CD8-positive, alpha-beta memory T cell (primary cell): ENCODE measurements at places on chromosomes 16 and 17. TPM values are rescaled to one million over a fixed set of nuclear protein-coding genes. Genes with fewer than 3 reads are reported as not detected.

Gene CDH1
- polyA plus RNA-seq, result 0.94 TPM

GRCh38 chr16:3065742-3066439 is 451 bp downstream of the IL32 start:
- no peak for DNase-seq

- DNase-seq, result peak; percentile 16
Observed at GRCh38 chr16:83215406-83216001, 588.7 kb downstream of the CDH13 start.

Gene BEAN1
- polyA plus RNA-seq, result 0.09 TPM

Gene VPS35
- 69.2 TPM for polyA plus RNA-seq

Gene TAOK2
- polyA plus RNA-seq, result 7.1 TPM

GRCh38 chr17:15409721-15410250 is 57.6 kb downstream of the CDRT4 start:
- DNase-seq, result no peak

DNA sequence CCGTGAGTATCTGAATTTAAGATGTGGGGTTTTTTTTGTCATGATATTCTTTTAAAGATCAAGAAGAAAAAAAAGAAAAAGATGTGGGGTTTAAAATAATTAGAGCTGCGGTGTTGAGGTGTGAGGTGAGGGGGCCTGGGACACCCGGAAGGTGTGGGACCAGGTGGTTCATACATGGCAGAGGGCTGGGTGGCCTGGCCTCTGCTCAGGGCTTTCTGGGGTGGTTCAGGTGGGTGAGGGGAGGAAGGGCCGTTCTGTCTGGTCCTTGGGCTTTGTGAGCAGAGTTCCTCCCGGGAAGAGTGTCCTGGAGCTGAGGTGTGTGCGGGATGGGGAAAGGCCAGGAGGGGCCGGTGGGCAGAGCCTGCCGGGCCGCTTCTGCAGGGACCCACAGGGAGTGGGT is 5.0 kb downstream of the PRSS27 start:
- no peak for DNase-seq

- DNase-seq, result no peak
Observed at GRCh38 chr16:27181019-27181790, 22.1 kb upstream of the KDM8 start.

Gene RHBDF1
- polyA plus RNA-seq, result not detected

GRCh38 chr16:72149676-72150464 is 22.1 kb downstream of the PMFBP1 start:
- no peak for DNase-seq

GRCh38 chr16:8920645-8921346 is 38.6 kb downstream of the LITAFD start:
- no peak for DNase-seq

DNA sequence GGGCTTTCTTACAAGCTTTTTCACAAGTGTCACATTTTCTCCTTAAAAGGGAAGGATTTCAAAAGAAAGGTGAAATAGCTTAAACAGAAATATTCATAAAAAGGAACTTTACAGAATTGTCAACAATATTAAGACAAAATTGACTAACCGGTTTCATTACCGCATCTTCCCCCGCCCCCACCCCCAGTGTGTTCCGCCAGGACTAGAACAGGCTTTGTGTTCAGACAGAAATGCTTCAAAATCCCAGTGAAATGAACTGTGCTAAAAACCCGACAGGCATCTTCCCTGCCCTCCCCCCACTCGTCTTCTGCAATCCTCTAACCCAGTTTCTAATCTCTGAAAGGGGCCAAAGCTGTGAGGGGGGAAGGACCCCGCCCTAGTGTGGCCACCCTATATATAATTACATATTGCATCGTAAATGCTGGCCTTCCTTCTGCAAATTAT is 990 bp upstream of the ROGDI start:
- DNase-seq, result no peak

GRCh38 chr16:89922477-89922883 is 662 bp upstream of the TUBB3 start:
- no peak for DNase-seq

DNA sequence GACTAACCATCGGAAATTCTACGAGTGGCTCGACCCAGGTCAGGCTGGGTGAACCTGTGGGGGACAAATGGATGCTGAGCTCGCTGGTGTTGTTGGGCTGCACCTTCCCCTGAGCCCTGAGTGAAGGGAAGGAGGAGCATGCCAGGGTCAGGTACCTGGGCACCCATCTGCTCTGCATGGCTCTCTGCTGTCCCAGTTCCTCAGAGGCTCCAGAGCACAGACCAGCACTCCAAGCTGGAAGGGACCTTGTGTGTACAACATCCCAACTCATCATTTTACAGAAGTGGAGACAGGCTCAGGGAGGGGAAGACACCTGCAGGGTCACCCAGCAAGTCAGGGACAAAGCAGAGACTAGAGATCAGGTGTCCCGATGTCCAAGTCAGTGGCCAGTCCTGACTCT is 84.9 kb upstream of the NLRP1 start:
- no peak for DNase-seq

DNA sequence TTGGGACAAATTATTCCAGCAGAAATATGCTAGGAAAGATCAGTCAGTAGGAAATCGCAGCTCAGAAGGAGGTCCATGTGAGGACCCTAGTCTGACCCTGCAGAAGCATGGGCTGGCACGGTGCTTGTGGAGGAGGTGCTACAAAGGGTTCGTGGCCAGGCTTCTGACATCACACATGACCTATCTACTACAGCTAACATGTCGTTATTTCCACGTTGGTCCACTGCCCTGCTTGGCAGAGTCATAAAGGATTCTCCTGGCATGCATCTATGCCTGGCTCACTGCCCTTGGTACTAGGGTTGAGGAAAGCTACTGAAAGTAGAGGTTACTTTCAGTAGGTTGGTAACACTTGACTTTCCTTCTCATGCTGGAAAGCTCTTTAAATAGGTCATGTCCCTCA is 118.1 kb upstream of the SHISA6 start:
- no peak for DNase-seq

- no peak for DNase-seq
Observed at GRCh38 chr17:6456321-6456720, 12.1 kb downstream of the PIMREG start.

DNA sequence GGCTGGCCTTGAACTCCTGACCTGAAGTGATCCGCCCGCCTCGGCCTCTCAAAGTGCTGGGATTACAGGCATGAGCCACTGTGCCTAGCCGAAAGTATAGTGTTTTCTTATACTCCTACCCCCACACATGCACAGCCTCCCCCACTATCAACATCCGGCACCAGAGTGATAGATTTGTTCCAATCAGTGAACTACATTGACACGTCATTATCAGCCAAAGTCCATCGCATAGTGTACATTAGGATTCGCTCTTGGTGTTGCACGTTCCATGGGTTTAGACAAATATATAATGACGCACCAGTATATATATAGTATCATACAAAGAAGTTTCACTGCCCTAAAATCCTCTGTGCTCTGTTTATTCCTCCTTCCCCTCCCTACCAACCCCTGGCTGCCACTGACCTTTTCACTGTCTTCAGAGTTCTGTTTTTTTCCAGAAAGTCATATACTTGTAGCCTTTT is 11.9 kb upstream of the TM4SF5 start:
- no peak for DNase-seq

Gene SLFN5
- polyA plus RNA-seq, result 158 TPM

Gene CHST4
- polyA plus RNA-seq, result not detected

Gene TTLL6
- polyA plus RNA-seq, result not detected

- no peak for DNase-seq
Observed at GRCh38 chr16:974001-974601, 3.3 kb upstream of the LMF1 start.

DNA sequence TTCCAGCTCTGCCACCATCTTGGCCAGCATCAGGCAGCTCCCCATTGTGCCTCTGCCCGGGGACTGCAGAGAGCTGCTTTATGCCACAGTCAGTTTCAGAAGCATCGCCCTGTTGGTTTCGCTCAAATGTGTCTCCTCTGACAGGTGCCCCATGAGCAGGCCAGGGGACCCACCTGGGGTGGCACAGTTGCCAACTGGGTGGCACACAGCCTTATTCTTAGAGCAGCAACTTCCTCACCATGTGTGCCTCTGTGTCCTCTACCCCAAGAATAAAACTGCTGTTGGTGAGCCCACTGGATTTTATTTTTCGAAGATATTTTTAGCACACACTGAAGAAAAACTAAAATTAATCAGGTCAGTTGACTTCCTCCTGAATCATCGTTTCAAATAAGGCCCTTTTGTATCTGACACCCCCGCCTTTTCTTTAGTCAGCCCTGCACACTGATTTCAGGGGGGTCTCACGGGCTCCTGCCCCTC is 44.9 kb upstream of the CACNG5 start:
- no peak for DNase-seq

DNA sequence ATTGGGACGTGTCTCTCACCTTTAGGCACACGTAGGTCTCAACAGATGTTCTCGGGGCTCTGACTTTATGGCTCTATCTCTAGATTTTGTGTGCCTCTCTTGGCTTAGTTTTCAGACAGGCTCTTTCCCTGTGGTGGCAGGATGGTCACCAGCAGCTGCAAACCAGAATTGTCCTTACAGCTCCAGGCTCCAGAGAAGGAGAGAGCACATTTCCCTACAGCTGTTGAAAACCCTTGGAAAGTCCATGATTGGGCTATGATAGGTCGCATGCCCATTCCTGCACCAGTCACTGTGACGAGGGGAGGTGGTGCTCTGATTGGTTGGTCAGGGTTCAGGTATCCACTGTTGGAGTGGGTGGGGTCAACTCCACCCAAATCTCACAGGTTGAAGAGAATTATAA is 41.5 kb downstream of the SHISA9 start:
- DNase-seq, result no peak

Gene FOXN1
- not detected for polyA plus RNA-seq

DNA sequence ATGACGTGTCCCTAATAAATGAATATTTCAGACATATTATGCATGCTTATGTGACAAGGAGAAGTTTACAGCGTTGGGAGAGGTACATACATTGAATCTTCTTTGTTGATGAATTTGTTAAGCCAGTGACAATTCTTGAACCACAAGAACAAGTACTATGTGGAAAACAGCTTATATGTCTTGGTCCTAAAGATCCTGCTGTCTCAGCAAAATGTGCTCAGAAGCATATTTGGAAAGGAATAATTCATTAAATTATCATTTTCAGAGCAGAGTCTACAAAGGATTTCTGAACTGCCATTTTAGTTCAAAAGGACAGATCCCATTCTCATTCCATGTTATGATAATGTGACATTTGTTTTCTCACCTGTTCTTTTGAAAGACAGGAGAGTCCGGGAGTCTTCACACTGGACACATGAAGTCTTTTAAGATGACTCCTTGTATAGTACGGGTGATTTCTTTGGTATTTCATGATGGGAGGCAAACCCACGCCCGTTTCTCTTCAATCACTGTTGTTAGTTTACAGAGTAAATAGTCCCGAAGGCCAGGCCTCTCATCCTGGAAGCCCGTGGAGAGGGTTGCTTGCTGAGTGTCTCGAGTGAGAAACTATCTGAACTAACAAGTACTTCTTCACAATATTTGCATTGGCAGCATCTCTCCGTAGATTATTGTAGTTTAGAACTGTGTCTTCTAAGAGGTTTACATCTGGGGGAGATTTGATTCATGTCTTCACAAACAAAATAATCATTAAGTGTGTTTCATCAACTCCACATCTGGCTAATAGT is 26.7 kb downstream of the VPS35L start:
- no peak for DNase-seq

- DNase-seq, result no peak
Observed at GRCh38 chr17:61065263-61065773, 334.3 kb upstream of the TBX2 start.

DNA sequence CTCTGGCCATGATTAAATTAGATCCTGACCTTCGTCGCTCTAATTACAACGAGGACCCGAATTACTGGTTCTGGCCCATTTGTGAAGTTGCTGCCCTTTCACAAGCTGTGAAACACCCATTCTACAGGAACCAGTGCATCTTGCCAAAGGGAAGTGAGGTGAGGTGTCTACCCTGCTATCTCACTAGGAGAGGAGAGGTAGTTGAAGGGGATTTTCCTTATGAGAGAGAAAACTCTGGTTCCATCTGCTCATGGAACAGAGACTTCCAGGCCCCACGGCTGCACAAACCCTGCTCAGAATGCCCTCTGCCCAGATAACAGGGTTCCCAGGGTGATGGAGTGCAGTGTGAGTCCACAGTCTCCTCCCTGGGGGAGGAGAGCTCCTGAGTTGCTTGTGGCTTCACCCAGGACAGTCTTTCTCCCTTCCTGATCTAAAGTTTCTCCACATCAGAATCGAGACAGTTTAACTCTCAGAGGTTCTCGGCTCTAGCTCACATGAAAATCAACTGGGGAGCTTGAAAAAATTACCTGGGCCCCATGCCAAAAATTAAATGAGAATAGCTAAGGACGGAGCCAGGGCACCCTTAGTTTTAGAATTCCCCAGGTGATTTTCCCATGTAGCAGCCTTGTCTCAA is 7.8 kb upstream of the SSTR2 start:
- DNase-seq, result no peak

- DNase-seq, result no peak
Observed at GRCh38 chr16:28924399-28924761, 658 bp downstream of the RABEP2 start.

- DNase-seq, result no peak
Observed at GRCh38 chr17:50266384-50267073, 7.7 kb upstream of the TMEM92 start.

DNA sequence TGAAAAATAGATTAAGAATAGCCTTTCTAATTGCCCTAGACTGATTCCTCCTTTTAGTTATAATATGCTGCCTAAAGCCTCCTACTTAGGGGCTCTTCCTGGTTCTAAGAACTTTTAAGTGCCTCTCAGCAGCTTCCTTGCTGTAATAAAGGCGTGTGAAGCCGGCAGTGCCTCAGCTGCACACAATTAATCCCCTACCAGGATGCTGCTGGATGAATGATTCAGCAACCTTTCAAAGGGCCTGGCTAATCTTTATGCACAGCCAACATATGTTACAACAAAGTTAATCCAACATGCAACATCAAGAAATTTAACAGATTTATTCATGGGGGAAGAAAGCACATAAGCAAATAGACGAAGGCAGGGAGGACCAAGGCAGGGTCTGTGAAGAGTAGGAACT is 145.2 kb downstream of the PMP22 start:
- DNase-seq, result no peak
